ENCODE measurements at places on chromosomes 6 and 20.

DNA sequence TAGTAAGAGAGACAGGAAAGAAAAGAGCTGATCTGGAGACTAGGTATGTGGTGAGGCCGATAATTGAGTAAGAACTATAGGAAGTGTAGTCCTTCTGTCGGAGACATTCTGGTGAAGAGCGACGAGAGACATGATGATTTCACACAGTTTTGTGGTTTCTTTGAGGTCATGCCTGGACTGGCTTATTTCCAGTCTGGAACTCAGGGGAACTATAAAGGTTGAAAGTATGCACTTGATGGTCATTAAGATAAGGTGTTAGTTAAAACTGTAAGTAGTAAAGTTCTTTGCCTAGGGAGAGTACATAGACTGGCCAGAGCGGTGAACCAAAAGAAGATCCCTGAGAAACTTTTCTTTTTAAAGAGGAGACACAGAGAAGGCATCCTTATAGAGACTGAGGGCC, 68.8 kb downstream of the RFX6 start:
- H3K4me3 ChIP-seq: no peak overlapping the region
- no peak for DNase-seq
- H3K36me3 ChIP-seq: no peaks in the 10 kb centered on the region
- no peaks in the 10 kb centered on the region for H3K4me1 ChIP-seq

GRCh38 chr6:78599526-78599925, 267.8 kb upstream of the IRAK1BP1 start:
- no peaks in the 10 kb centered on the region for H3K4me1 ChIP-seq
- no peaks in the 10 kb centered on the region for H3K36me3 ChIP-seq
- no peak for DNase-seq

GRCh38 chr6:137910424-137910834, 43.4 kb downstream of the TNFAIP3 start:
- no peak for DNase-seq
- H3K4me3 ChIP-seq: no peak overlapping the region
- H3K4me1 ChIP-seq: peaks cover 2% of the 10 kb centered on the region
- no peaks in the 10 kb centered on the region for H3K36me3 ChIP-seq
- no peak overlapping the region for H3K27ac ChIP-seq
- no peaks in the 10 kb centered on the region for H3K27me3 ChIP-seq

DNA sequence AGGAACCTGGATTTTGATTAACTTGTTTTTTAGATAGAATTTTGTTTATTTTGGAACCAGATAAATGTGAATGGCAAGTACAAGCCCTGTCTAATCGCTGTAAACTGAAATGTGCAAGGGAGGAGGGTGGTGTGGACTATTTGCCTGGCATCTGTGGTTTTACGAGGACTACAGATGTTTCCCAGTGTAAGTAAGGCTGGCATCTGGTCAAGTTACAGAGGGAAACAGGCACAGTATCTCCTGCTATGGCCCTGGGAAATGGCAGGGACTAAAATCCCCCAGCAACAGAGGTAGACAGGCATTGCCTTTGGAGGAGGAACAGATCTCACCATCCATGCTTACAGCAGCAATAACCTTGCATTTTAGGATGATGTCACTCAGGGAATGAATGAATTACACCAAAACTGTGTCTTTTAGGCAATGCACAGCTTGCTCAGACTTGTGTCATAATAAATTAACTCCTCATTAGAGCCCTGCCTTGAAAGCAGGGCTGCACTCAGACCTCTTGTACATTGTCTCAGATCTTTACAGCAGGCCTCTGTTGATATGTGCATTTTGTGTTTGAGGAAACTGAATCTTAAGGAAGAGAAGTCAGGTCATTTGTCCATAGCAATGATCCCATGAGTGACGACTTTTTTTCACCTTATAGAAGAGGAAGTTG, 96.2 kb downstream of the TCP11 start:
- no peaks in the 10 kb centered on the region for H3K36me3 ChIP-seq
- DNase-seq: peak; percentile 39
- H3K27me3 ChIP-seq: no peaks in the 10 kb centered on the region
- H3K4me3 ChIP-seq: peak overlapping the region; percentile 3

- H3K27me3 ChIP-seq: no peaks in the 10 kb centered on the region
- no peak overlapping the region for H3K27ac ChIP-seq
- no peak overlapping the region for H3K4me3 ChIP-seq
- no peak for DNase-seq
Measured at GRCh38 chr20:35560105-35560511, 18.2 kb downstream of the ERGIC3 start.

Measured in suprapubic skin (tissue), 4 donors.